ENCODE measurements at places on chromosomes 12 and 14.
A peak's percentile ranks its signal among the peaks of the same experiment; 100 is the strongest.

- DNase-seq, result no peak
Observed at GRCh38 chr12:101698800-101699347, 1.4 kb downstream of the CHPT1 start.

DNA sequence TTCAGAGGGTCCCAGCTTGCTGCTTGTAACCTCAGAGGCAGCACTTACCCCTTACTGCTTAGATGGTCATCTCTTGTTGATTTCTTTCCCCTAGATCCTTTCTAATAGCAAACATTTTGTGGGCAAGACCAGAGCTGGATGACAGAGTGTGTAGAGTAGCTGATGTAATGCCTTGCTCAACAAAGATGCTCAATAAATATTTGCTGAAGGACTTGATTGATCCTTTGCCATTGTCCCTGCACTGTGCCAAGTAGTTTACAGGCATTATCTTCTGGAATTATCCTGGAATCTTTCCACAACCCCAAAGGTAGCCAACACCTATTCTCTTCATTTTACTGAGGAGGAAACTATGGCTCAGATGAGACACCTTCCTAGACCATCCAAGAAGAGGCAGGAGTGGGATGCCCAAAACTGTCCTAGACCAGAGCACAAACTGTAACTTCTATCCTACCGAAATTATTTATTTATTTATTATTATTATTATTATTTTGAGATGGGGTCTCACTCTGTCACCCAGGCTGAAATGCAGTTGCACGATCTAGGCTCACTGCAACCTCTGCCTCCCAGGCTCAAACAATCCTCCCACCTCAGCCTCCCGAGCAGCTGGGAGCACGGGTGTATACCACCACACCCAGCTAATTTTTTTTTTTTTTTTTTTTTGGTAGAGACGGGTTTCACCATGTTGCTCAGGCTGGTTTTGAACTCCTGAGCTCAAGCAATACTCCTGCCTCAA lies 1.4 kb downstream of the MMAB start:
- DNase-seq, result no peak

DNA sequence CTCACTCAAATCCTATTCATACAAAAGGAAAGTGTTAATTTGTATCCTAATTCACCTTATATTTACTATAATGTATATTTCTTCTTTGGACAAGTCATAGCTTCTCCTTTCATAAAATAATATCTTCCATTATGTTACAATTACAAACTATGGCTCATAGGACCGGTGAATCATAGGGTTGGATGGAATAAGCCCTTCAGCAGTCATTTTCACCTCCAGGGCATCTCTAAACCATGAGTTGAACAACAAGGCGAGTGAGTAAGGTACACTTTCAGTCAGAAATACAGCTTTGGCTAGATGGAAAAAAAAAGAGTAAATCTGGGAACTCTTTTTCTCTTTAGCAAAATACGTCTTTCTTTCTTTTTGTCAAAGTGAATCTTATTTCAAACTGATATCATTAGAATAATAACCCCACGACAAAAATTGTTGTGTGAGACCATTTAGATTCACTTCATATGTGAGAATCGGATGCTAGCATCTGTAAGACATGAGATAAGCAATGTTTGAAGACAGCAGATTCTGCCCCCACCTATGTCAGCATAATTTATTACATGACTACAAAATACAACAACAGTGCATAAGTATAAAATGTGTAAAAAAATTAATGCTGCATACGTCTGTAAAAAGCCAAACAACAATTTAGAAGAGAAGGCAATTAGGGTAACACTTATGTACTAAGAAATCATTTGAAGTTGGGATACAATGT lies 184.4 kb upstream of the SLC38A2 start:
- no peak for DNase-seq

DNA sequence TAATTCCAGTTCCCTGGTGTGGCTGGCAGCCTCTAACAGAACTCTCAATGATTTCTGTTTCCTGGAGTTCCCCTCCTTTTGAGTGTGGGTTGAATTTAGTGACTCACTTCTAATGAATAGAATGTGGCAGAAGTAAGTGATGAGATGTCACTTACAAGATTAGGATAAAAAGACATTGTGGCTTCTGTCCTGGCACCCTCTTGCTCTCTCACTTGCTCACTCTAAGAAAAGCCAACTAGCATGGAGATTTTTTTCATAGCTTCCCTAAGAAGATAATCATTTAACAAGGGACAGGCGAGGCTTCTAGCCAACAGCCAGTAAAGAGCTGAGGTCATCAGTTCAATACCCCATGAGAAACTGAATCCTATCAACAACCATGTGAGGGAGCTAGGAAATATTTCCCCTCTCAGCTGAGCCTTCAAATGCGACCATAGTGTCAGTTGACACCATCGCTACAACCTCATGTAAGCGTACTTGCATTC lies 156.7 kb downstream of the TMTC3 start:
- no peak for DNase-seq

DNA sequence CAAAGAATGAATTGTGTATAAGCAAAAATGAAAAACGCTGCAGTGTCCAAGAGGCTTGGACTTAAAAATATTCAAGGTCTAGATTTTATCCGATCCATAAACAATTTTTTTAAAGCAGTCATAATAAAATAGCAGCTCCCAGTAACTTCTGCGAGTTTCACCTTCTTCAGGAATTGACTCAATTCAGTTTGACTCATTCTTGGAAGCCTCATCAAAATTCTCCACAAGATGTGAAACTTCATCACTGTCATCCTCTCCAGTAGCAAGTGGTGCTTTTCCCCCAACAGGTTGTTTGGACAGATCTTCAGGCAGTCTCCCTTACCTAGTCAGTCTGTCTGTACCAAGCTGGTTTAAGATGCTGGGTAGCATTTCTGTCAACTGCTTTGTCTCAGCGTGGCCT lies 93.5 kb upstream of the FOXG1 start:
- no peak for DNase-seq

DNA sequence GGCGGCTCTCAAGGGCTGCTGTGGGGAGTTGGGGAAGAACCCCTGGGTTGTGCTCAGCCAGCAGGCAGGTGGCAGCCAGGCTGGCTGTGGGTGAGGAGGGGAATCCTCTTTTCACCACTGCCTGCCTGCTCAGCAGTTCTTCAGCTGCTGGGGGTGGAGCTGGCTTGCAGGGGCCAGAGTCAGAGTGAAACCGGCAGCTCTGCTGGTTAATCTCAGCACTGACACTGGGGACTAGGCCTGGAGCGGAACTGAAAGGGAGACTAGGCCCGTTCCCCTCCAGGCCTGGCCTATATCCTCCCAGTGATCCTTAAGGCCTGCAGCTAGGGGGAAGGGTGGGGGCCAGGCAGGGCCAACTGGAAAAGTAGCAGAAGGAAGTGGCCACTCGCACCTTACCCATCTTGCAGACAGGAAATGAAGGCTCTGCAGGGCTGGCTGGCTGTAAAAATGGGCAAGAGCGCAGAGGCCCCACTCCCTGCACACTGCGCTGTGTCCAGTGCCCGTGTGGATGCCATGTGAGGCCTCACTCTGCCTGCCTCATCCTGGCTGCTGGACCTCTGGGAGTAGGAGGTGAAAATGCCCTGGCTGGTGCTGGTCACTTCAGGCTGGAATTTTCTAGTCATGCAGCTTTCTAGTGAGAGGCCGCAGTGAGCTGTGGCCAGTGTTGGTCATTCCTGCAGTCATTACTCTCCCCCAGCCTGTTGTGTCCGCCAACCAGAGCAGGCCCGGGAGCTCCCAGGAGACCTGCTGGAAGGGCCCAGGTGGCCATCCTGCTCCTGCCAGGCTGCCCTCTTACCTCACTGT lies 39.4 kb downstream of the SH2B3 start:
- DNase-seq, result peak; percentile 87

DNA sequence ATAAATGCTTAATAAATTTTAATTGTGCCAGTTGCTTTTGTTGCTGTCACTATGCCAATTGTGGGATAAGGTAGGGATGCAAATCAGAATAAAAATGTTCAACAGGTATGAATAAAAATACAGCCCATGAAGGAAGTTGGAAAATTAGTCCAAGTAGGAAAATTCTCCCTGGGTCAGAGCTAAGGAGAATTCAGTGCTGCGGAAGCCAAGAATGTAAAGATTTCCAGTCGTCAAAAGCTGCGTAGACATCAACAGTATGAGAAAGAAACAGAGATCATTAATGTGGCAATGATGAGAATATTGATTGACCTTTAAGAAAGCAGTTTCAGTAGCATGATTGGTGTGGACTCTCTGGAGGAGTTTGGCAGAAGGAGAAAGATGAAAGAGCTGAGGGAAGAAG lies 87.9 kb downstream of the PLEKHA5 start:
- no peak for DNase-seq

GRCh38 chr12:77772676-77773298 lies 57.9 kb upstream of the NAV3 start:
- no peak for DNase-seq

DNA sequence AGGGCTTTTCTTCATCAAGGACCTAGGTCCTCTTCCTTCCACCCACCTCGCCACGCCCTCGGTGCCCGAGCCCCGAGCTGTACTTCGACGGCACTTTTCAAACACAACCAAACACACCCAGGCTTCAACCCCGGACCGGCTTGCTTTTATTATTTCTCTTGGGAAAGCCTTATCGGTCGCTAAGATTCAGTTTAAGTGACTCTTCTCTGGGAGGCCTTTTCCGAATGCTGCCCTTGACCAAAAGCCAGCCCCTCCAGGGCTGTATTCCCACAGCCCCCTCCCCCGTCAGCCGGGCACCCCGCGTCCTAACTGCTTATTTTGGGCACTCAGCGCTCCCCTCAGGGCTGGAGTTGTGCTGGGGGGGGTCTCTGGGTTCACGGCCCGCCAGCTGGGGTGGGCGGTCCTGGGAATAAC lies 644 bp upstream of the PPP4R4 start:
- no peak for DNase-seq

DNA sequence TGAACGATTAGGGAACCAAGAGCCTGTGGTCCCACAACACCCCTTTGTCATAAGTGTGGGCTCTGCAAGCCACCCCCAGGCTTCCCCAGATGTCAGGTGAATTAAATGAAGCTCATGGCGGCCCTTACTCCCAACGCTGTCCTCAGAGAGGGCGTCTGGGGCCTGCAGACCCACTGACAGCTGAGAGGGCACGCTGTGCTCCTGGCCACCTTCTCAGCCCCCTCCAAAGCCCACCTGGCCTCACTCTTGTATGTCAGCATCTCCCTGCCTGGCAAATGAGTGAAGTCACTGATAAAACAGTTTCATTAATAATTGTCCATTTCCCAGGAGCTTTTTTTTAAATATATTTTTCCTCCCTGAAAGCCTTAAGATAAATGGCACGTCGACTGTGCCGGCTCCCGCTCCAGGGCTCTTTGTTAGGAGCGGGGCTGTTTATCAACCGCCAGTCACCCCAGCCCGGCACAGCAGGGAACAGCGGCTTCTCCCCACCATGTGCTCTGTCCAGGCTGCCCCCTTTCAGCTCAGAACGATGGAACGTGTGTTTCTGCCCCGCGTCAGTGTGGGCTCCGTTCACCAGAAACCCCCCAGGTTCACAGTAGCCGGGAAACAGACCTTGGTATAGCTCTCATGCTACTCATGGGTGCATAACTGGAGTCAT lies 94.7 kb upstream of the SFSWAP start:
- DNase-seq, result no peak

- no peak for DNase-seq
Observed at GRCh38 chr12:52029685-52030084, 21.6 kb upstream of the NR4A1 start.

DNA sequence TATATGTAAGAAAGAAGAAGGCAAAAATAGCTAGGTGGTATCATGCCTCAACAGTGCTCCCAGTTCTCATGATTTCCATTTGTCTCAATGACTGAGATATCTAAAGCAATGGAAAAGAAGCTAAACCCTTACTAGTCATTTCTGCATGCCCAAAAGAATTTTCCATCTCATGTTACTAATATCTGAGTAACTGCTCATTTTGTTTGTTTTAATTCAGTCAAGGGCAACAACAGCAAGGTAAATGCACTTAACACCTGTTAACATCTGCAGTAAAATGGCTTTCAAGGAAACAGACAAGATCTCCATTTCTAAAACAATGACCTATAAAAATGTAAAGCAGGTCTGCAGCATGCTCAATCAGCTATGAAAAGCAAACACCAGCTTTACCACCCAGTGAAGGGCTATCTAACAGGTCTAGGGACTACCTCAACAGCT lies 19.4 kb upstream of the SELPLG start:
- no peak for DNase-seq

GRCh38 chr12:77388445-77389265 lies 323.3 kb upstream of the E2F7 start:
- no peak for DNase-seq

DNA sequence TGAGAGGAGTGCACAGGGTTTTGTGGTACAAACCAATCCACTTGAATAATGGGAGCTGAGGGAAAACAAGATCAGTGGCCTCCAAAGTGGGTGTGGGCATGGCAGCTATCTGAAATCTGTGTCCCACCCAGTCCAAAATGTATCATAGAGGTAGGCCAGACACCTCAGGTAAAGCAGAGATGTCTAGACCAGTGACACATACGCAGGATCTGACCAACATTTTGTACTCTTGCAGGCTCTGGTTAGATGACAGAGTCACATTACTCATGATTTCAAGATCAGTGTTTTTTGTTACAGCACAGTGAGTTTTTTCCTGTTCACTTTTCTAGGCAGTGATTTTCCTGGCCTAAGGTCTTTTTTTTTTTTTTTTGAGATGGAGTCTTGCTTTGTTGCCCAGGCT lies 211.8 kb downstream of the PCNX1 start:
- no peak for DNase-seq

- no peak for DNase-seq
Observed at GRCh38 chr14:68576031-68576430, 216.8 kb downstream of the ZFP36L1 start.

- peak; percentile 60 for DNase-seq
Observed at GRCh38 chr14:103104654-103105452, 10.3 kb downstream of the EXOC3L4 start.

- DNase-seq, result no peak
Observed at GRCh38 chr12:66190519-66191370, 1.7 kb downstream of the IRAK3 start.

DNA sequence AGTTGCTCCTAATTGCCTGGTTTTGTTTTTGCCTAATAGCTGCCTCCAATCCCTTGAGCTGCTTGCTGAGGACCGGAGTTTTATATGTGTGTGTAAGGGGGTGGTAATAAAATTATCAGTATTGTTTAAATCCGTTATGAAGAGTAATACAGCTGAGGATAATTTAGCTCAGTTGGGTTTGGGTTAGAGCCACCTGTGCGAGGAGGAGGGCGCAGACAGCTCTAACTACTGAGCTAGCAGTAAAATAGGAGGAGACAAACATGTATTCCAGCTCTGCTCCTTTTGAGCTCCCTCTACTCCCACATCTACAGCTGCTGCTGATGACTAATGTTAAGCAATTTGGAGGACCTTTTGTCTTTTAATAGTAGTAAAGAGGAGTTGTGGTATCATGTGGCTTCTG lies 61.5 kb downstream of the SPATS2 start:
- DNase-seq, result no peak

GRCh38 chr14:94689218-94689984 lies 77.2 kb downstream of the SERPINA3 start:
- DNase-seq, result peak; percentile 52

All from stimulated activated CD4-positive, alpha-beta T cell treated with anti-CD3 and anti-CD28 coated beads, TNF-alpha, amount 100 ng/mL, for 24 hours (primary cell).